ENCODE measurements at places on chromosomes 6 and 20.

- DNase-seq: no peak
These were observed 58.4 kb downstream of the TRERF1 start for GRCh38 chr6:42393339-42393738.

DNA sequence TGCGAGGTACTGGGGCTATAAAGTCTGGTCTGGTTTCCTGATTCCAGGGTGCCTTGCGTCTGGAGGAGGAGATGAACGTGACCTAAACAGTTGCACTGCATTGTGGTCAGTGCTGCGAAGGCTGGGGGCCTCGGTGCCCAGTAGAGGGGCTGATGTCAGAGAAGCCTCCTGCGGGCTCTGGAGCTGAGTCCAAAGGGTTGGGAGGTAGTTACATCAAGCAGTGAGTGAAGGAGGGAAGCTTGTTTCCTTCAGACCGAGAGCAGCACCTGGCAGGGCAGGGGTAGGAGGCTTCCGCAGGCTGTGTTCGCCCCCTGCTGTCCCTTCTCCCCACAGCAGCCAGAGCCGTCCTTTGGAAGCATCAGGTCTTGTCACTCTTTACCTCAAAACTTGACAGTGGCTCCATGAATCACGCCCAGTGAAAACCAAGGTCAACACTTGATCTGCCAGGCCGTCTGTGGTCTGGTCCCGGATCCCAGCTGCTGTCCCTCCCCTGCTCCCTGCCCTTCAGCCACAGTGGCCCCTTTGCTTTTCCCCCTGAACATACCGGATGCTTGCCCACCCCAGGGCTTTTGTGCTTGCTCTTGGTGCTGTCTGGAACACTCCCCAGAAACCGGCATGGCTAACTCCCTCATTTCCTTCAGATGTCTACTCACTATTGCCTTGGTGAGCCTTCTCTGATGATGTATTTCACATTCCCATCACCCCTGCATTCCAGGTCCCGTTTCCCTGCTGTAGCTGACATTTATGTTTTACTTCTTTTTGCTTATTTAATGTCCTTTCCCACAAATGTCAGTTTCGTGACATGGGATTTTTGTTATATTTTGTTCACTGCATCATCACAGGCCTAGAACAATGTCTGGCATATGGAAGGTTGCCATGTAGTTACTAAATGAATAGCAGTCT, 7.0 kb downstream of the DYNLRB1 start:
- DNase-seq: peak; percentile 81

DNA sequence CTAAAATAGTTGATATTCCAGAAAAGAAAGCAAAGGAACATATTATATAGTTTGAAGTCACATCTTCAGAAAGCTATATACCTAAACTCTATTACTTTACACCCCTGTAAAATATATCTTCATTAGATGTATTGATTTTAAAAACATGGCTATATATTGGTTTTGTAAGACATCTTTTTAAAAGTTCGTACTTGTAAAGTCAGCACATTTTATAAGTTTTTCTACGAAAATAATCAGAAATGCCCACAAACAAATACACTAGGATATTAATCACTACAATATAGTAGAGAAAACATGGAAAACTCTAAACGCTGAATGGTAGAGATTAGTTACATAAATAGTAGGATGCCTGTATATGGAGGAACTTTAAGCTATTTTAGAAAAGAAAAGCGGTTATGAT, 52.9 kb downstream of the RNF217 start:
- DNase-seq: no peak

DNA sequence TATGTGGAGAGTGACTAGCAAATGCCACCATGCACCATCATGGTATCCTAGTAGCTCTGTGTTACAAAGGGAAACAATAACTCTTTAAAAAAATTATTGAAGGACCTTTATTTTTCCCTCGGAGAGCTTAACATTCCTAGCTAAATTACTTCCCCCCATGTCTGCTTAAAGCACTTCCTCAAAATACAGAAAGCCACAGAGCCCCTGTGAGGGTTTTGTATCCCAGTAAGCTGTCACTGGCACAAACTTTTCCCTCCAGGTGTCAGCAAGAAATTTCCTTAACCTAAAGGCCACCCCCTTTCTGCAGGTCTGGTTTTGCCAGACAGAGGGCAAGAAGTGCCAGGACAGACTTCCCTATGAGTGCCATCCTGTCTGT, 340.0 kb upstream of the PRDM1 start:
- DNase-seq: no peak

GRCh38 chr6:130831607-130832006, 4.4 kb downstream of the SMLR1 start:
- DNase-seq: no peak

DNA sequence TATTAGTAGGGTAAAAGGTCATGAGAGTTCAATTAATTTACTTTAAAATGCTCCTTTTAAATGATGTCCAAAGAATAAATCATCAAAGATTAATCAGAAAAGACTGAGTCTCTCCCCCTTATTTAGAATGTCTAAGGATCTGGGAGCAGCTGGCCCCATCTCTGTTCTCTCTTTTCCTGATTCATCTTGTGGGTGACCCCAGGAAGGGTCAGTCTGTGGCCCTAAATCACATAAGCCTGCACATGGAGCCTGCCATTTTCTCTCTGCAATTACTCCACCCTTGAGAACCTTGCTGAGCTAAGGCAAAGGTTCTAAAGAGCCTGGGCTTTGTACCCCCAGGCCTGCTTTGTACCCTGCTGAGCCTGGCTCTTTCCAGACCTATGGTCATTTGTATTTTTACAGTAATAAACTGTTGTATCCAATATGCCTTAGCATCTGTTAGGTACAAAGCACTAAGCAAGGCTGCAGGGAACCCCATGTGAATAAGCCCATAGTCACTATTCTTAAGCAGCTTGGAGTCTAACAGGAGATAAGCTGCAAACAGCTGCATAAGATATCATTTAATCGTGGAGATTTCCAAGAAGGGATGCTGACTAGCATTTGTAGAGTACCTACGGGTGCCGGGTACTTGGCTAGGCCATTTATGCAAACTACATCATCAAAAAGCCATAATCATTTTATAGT, 431.0 kb upstream of the MARCKS start:
- no peak for DNase-seq

- DNase-seq: no peak
These were observed 96.3 kb downstream of the GMPR start for GRCh38 chr6:16334671-16335070.

DNA sequence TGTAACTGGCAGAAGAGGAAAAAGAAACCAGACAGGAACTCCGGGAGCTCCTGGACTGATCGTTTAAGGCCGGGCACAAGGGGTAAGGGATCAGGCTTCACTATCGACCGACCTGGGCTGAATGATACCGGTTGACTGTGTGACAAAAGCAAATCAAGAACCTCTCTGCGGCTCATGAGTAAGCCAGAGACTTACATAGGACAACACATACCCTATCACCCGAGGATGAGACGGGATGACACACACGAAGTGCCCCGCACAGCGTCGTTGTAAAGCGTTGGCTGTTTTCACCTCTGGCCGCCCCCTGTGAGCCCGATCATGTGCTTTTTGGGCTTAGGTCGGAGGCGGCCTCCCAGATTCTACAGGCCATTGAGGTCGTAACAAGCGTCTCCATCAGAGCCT, 695 bp upstream of the TGIF2 start:
- DNase-seq: no peak

GRCh38 chr6:11779329-11780096, 910 bp upstream of the ADTRP start:
- no peak for DNase-seq

DNA sequence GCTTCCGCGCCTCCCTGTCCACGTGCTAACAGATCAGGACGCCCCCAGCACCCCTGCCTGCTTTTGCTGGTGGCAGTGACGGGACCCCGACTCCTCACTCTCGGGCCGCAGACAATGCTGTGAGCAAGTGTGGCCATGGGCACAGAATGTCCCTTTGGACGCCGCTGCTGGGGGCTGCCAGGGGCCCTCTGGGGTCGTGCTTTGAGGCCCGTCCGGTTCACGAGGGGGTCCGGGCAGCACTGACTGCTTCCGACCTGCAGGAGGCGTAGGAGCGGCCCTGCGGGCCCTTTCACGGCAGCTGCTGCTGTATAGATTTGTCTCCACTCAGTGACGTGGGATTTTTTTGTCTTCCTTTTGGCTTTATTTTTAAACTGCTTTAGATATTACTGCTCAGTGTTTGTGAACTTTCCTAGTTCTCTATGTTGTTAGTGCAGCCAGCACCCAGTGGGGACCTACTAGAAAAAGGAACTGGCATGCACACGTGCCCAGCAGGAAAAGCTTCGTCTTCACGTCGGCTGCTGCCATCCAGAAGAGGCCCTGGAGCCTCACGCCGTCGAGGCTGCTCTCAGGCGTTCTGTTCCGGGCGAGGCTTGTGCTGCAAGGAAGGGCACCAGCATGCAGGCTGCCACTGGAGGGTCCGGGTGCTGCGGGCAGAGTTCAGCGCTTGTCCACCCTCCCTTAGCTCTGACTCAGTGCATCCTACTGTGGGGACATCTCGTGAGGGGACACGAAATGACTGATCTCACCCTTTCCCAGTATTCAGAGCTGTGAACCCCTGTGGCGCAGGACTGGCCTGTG, 21.7 kb downstream of the UCKL1 start:
- DNase-seq: no peak

GRCh38 chr20:45080867-45081624, 19.9 kb downstream of the KCNS1 start:
- DNase-seq: no peak

GRCh38 chr20:10282979-10283456, 64.4 kb downstream of the SNAP25 start:
- no peak for DNase-seq

DNA sequence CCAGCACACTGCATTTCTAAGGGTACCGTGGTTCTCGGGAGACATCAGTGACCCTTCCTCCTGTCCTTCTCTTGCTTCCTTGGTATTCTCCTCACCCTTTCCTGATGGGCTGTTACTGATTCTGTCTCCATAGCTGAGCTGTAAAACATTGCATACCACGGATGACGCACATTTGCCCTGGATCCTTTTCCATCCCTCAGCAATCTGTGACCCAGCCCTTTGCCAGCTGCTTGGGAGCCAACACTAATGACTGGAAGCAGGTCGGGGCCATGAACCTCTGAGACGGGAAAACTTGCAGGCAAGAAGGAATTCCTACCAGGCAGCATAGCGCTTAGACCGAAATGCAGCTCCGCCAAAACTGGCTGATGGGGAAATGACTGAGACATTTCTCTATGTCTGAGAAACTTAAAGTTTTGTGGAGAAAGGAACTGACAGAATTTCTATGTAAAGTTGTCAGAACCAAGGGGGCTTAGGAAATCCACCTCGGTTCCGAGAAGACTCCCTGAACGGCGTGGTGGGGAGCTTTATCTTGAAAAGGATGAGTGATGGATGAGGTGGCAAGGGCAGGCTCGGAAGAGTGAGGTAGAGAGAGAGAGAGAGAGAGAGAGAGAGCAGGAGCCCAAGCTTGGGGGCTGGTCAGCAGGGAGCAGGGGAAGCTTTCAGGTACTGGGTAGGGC, 19.2 kb downstream of the TUBB2B start:
- no peak for DNase-seq

GRCh38 chr20:23652926-23653325, 15.2 kb upstream of the CST3 start:
- peak; percentile 58 for DNase-seq

- DNase-seq: no peak
These were observed 77.1 kb downstream of the JARID2 start for GRCh38 chr6:15322781-15323536.

- DNase-seq: no peak
These were observed 1.2 kb downstream of the B3GAT2 start for GRCh38 chr6:70955441-70956190.
